ENCODE measurements at places on chromosomes 12 and 14.
A peak's percentile ranks its signal among the peaks of the same experiment; 100 is the strongest.

DNA sequence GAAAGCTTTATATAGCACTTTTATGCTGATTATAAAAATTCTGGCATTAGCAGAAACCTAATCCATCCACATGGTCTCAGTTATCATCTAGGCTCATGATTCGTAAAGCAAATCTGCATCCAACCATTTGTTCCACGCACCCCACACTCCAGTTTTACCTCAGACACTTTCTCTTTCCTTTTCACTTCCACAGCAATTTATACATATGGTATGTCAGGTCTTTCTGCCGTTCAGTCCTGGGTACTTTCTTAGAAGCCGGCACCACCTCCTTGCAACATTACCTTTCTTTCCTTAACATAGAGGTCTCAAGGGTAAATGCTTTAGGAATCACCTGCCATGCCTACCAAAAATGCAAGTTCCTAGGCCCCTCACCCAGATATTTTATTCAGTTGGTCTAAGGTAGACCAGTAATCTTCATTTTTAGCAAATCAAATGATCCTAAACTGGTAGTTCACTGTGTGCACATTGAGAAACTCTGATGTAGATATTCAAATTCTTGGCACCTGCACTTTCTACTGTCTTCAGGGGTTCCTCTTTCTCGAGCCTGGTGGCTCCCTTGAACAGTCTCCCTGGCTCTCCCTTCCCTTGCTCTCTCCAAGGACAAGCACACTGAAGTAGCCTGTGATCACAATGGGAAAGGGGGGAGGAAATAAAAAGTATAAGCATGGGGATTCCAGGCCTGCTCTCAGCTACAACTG is 2.8 kb upstream of the KRAS start:
- DNase-seq = no peak

DNA sequence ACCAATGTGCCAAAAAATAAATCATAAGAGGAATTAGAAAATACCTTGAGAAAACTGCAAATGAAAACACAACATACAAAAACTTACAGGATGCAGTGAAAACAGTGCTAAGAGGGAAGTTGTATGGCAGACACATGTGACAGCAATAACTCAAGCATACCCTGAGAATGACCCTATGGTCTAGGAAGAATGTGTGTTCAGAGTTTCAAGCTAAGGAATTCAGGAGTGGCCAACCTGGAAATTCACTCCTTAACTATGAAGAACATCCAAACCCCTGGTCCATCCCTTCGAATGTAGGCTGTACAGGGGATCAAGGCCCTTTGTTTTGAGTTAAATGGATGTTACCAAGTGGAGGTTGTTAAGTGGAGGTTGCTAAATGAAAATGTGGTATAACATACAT is 16.7 kb upstream of the TTC9 start:
- no peak for DNase-seq

- DNase-seq = no peak
Measured at GRCh38 chr14:88848571-88848970, 24.1 kb downstream of the TTC8 start.

DNA sequence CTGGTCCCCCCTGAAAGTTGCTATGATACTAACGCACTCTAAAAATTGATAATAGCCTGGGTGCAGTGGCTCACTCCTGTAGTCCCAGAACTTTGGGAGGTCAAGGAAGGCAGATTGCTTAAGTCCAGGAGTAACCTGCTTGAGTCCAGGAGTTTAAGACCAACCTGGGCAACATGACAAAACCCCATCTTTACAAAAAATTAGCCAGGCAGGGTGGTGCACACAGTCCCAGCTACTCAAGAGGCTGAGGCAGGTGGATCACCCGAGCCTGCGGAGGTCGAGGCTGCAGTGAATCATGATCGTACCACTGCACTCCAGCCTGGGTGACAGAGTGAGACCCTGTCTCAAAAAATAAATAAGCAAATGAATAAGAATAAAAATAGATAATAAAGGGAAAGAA is 42.9 kb downstream of the HEATR5A start:
- DNase-seq = no peak

GRCh38 chr12:2924019-2924418 is 33.3 kb downstream of the TULP3 start:
- peak; percentile 26 for DNase-seq

GRCh38 chr14:81401420-81402122 is 1.4 kb upstream of the STON2 start:
- DNase-seq = peak; percentile 35

GRCh38 chr14:26427097-26427496 is 170.7 kb downstream of the NOVA1 start:
- no peak for DNase-seq

DNA sequence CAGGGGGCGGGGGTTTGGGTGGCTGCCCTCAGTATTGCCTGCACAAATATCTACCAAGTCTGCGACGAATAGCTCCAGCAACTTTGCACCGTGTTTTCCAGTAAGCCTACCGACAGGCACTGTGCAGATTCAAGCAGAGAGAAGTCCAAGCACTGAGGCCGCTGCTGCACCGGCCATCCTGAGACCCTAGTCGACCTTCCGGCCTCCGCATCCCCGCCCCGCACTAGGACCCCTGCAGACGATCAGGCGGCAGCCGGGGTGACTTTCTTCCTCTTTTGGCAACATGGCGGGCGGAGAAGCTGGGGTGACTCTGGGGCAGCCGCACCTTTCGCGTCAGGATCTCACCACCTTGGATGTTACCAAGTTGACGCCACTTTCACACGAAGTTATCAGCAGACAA is at the start of gene EIF2S3B:
Gene EIF2S3B (plus strand): TSS at position 271 of the 400 bp plus-strand sequence. CDS start 13 bp downstream, at position 284.
- DNase-seq = no peak

DNA sequence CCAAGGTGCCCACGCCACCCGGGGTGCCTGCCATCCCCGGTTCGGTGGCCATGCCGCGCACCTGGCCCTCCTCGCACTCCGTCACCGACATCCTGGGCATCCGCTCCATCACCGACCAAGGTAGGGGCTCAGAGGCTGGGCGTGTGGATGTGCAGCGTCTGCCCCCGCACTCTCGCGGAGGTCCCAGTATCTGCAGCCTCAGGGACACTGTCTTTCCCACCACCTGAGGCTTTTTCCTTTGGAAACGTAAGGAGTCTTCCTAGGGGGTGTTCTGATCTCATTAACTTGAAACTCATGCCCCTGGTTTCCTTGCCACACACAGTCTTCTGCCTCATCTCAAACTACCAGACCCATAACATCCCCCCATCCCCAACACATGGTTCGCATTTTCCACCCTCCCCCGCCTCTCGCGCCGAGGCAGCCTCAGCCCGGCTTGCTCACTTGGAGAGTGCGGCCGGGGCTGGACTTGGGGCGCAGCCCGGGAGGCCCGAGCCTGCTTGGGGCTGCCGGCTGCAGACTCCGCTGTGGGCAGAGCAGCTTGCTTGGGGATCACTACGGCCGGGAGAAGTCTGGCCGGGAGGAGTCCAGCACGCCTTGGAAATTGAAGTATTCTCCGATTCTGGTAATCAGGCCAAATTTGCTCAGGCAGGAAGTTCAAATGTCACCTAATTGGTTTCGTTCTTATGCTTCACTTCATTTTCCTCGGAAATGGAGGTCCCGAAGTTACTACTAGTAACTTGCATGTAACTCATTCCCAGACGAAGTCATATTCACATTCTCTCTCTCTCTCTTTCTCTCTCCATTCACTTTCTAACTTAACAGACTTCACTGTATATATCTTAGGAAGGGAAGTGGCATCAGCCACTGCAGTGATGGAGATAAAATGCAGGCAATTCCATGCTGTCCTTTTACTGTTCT is 2.0 kb downstream of the PAX9 start:
- DNase-seq = no peak

DNA sequence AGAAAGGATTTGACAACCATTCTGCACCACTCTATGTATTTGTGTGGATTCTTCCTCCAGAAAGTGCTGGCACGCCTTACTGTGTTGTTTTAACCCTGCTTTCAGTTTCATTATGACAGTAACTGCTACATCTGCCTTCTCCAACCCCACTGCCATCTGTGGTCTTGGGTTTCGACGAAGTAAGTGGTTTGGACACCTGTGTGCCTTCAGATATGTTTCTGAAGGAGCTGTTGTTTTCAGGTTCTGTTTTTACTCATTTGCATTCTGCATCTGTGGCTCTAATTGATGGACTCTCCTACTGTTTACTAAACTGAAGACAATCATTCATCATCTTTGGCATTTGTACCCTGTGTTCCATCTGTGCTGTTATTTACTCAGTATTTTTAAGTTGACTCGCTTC is 4.1 kb downstream of the TSHR start:
- no peak for DNase-seq

DNA sequence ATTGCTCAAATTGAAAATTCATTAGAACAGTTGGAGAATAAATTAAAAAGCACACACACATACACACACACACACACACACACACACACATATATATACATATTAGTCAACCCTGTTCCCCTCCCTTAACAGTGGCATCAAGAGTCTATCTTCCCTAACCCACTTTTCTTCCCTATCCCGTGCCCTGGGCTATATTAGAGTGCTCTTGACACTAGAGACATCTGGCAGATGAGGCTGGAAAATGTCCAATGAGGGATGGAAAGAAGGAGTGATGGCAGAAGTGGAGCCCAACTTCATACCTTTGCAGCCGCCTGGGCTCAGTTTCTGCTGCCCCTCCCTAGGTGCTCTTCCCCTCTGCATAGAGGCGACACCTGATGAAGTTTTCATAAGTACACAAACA is 172.4 kb upstream of the NUDT4 start:
- DNase-seq = no peak

DNA sequence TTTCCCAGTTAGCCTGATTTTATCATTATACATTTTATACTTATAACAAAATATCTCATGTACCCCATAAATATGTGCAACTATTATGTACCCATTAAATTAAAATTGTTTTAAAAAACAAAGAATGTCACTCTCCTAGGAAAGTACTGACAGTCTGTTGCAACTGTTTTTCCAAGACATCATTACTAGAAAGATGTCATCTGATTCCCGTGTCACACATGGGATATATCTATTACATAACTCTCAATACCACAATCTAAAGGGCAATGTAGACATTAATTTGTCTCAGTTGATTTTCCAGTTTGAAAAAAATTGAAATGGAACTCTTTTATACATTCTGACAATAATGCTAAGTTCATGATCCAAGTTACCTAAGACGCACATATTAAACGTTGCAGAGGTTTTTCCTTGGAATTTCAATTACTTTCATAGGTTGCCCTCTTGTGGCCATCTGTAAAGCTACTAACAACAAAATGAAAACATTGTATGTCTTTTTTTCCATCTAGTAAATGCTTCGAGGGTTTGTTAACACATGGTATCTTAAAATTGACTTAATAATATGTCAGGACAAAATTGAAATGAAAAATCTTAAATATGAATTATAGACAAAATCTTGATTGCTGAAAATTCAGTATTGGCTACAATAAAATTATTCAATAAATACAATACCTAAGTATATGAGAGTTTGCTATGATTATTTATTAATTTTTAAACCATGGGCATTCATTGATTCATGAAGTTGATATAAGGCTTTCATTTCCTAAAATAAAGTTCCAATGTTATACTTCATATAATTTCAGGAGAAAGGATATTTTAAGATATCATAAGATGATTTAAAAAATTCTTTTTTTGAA is 131.6 kb downstream of the PPFIA2 start:
- DNase-seq = peak; percentile 34

GRCh38 chr14:98194821-98195220 is 1077.2 kb downstream of the BCL11B start:
- DNase-seq = no peak

- DNase-seq = no peak
Measured at GRCh38 chr12:111406474-111407376, 1.0 kb downstream of the SH2B3 start.

DNA sequence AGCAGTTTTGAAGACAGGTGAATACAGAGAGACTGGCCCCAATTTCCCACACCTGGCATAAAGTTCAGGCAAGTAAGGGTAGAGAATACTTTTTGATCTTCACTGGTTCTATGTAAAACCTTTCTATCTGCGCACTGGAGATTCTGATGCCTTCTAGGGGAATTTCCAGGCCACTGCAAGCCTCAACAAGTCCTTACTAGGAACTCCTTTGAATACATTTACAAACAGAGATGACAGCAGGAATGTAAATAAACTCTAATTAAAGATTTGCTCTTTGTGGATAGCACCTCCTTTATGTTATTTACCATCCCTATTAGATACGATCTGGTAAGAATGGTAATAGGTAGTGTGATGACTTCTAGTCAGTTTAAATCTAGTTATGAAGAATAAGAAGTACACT is 69.2 kb downstream of the NTN4 start:
- DNase-seq = no peak

GRCh38 chr12:44053549-44054127 is 217.8 kb downstream of the TMEM117 start:
- DNase-seq = no peak

GRCh38 chr12:4293966-4294505 is 20.5 kb downstream of the CCND2 start:
- DNase-seq = no peak

- DNase-seq = no peak
Measured at GRCh38 chr12:93380480-93381121, 2.9 kb downstream of the NUDT4 start.

DNA sequence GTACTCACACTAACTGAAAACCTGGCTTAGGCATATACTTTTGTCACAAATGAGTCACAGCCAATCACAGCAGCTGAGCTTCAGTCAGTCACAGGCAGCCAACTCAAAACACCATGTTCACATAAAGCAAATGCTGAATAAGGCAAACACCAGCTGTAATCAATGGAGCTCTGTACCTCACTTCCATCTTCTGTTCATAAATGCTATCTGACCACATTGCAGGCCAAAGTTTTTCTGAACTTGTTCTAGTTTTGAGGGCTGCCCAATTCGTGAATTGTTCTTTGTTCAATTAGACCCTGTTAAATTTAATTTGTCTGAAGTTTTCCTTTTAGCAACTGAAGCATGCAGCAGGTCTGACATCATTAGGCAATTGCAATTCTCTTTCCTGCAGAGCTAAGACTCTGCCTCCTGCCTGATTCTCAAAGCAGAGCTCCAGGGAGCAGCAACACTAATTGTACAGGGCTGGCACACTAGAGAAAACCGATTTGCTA is 129.9 kb downstream of the WIF1 start:
- DNase-seq = no peak

DNA sequence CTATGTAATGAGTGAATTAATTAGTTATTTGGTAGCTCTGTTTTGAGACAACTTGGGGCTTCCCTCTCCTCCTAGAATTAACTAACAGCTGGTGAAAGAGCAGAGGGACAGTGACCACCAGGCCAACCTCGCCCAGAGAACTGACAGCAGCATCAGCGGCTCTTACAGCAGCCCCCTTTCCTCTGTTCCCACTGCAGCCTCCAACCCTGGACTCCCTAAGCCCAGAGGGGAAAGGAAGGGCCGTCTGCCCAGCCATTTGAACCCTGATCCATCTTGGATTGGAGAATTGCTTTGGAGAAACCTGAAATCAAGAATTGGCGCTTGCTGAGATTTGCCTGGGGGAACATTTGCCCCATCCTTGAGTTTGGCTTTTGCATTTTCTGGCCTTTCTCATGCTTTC is 45.5 kb downstream of the B4GALNT3 start:
- no peak for DNase-seq

- DNase-seq = no peak
Measured at GRCh38 chr12:85441025-85441424, 161.0 kb downstream of the ALX1 start.

GRCh38 chr12:7289743-7290142 is 14.1 kb upstream of the ACSM4 start:
- DNase-seq = no peak

GRCh38 chr14:105223260-105223659 is 25.1 kb upstream of the BTBD6 start:
- DNase-seq = no peak

Data from brain microvascular endothelial cell (primary cell).